ENCODE measurements at places on chromosomes 7 and 10. TPM values are rescaled to one million over a fixed set of nuclear protein-coding genes. Genes with fewer than 3 reads are reported as not detected.
A peak's percentile ranks its signal among the peaks of the same experiment; 100 is the strongest.

The SCRN1 gene
- total RNA-seq, result 94.4 TPM

The UPK3BL2 gene
- 24.3 TPM for total RNA-seq

- no peak overlapping the region for H3K4me3 ChIP-seq
- no peak for DNase-seq
- H3K27me3 ChIP-seq, result no peaks in the 10 kb centered on the region
- no peaks in the 10 kb centered on the region for H3K4me1 ChIP-seq
- H3K36me3 ChIP-seq, result no peaks in the 10 kb centered on the region
- H3K27ac ChIP-seq, result no peak overlapping the region
Observed at GRCh38 chr10:124595143-124595883, 133.7 kb downstream of the LHPP start.

DNA sequence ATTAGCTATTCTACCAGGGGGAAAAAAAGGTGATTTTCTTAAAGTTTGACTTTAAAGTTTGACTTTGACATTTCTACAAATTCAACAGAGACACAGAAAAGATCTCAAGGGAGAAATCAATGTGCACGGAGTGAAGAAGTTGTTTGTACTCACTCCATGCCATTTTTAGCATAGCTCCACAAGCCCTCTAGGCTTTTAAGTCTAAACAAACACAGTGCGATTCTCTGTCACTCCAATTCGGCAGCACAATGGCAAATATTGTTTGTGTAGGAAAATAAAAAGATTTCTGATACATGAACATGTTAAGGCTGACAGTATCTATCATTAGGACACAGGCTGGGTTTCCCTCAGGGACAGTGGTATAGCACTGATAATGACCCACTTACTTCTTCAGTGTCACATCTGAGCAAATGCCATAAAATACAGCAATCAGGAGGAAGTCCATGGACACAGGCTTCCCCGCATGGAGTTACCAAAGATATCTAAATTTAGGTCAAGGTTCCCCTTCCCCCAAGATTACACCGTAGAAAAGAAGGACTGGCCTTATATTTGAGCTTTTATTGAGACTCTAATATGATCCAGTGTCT lies 28.0 kb downstream of the GSAP start:
- H3K4me3 ChIP-seq, result no peak overlapping the region
- H3K27me3 ChIP-seq, result no peaks in the 10 kb centered on the region
- H3K36me3 ChIP-seq, result no peaks in the 10 kb centered on the region
- no peak overlapping the region for H3K27ac ChIP-seq
- DNase-seq, result no peak

The LBX1 gene
- not detected for total RNA-seq

The CLRN3 gene
- total RNA-seq, result not detected

- H3K36me3 ChIP-seq, result no peaks in the 10 kb centered on the region
- no peak overlapping the region for H3K27ac ChIP-seq
- no peak overlapping the region for H3K4me3 ChIP-seq
- DNase-seq, result peak; percentile 53
- H3K27me3 ChIP-seq, result no peaks in the 10 kb centered on the region
Observed at GRCh38 chr7:87312215-87312865, 33.1 kb upstream of the CROT start.

Measured in PC-9 (cell line).